ENCODE measurements at places on chromosomes 7 and 10.

DNA sequence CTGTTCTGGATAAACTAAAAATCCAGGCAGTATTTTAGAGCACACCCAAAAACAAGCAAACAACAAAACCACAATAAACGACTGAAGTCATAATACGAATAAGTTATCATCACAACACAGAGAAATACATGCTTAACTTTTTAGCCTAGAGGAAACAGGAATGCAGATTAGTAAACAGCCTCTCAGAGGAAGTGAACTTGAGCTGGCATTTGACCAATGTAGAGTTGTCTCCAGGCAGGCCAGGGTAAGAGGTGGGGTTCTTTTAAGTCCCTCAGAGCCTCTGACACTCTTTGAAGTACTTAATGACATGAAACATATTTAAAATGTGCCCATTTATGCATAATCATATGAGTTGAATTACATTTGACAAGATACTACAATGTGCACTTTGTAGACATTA lies 43.3 kb upstream of the PLXDC2 start:
- DNase-seq = no peak

- no peak for DNase-seq
These were observed 6.8 kb upstream of the HECW1 start for GRCh38 chr7:43105521-43106120.

GRCh38 chr7:92685136-92686042 lies 95.2 kb upstream of the FAM133B start:
- peak; percentile 23 for DNase-seq

- no peak for DNase-seq
These were observed 87.9 kb upstream of the KAT6B start for GRCh38 chr10:74738542-74738941.

GRCh38 chr7:139585042-139585441 lies 61.6 kb downstream of the CLEC2L start:
- DNase-seq = no peak

- DNase-seq = no peak
These were observed 266.9 kb downstream of the TNS3 start for GRCh38 chr7:47314728-47315607.

DNA sequence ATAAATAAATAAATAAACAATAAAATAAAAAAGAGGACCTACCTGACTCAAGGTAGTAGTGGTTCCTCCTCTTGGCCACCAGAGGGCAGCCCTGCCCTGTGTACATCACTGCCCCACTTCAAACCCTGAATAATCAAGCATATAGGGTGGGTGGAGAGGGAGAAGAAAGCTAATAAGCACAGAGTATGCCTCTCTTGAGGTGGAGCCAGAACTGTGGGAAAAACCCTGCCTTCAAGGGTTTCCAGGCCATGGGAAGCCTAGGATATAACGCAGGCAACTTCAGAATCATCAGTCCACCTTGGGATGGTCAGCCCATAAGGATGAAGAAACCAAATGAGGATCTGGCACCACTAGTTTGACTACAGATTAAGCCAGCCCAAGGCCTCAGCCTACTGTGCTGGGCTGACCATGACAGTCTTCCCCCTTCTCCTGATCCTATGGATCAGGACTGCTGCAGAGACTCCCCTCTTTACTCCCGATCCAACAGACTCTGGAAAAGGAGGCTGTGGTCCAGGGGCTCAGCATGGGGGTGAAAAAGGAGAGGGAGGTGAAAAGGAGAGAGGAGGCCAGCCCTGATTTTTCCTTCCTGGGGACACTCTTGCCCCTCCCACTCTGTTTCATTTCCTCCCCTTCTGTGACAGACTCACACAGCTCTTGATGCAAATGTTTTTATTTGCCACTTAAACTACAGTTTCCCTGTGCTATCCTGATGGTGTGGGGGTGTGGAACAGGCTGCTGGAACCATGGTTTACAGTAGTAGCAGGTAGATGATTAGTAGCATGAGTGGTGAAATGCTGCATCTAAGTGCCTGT lies 10.1 kb downstream of the AVPI1 start:
- DNase-seq = peak; percentile 12

DNA sequence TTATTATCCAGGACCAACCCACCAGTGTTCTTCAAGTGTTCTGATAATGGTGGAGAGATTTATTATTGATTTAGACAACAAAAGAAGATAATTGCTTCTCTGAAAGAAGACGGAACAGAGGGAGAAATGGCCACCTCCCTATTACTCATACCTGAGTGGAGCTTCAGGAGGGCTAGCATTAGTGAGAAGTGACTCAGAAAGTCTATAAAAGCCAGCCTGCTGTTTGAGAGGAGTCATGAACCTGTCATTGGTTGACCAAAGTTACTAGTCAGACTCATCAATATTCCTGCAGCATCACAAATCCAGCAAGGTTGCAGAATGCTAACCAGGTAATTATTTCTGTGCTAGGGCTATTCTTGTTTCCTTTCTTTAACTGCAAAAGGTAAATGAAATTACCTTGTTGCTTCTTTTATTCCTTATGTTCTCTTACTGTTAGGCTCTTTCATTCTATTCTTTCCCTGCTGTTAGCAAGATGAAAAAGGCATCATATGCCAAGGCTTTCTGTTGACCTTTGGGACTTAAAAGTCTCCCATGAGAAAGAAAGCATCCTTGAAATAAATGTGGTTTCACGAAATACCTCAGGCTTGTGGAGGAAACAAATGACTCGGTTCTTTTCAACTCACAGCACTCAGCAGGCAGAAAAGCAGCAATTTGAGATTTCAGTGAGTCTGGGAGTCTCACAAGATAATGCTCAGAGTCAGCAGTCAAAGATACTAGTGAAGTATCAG lies 256.4 kb upstream of the PHYHIPL start:
- DNase-seq = no peak

GRCh38 chr7:106082087-106082854 lies 29.8 kb downstream of the SYPL1 start:
- no peak for DNase-seq

Data from activated T-cell treated with anti-CD3 and anti-CD28 coated beads for 48 hours (primary cell).